ENCODE measurements at places on chromosomes 3 and 15.
A peak's percentile ranks its signal among the peaks of the same experiment; 100 is the strongest.

DNA sequence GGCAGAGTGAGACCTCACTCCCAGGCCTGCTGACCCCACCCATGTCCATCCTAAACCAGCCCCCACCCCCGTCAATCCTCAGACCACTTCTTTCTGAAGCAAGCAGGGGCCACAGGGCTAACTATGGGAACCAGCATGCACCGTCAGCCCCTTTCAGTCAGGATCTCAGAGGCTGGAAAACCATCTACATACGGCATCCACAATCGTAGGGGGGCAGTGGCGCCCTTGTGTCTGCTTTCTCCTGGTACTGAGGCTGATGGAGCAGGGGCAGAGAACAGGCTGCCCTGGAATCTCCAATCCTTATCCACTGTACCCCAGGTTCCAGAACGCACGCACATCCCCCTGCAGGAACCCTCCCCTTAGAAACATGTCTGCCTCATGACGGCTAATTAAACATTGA is 56.6 kb downstream of the XXYLT1 start:
- no peak for DNase-seq

DNA sequence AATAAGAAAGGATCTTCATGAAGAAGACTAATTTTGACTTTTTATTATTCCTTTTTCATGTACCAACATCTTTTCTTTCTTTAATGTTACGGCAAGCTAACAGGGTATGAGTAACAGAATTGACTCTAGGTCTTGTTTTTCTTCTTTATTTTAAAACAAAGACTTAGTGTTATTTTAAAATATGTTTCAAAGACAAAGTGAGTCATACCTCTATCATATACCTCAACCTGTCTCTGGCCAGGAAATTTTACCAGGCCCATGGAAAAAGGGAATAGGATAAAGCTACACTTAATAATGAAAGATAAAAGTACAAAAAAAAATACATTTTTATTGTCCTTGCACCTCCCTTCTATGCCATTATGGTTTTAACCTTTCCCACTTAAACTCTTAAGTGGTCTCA is 57.4 kb downstream of the ZNF148 start:
- no peak for DNase-seq

DNA sequence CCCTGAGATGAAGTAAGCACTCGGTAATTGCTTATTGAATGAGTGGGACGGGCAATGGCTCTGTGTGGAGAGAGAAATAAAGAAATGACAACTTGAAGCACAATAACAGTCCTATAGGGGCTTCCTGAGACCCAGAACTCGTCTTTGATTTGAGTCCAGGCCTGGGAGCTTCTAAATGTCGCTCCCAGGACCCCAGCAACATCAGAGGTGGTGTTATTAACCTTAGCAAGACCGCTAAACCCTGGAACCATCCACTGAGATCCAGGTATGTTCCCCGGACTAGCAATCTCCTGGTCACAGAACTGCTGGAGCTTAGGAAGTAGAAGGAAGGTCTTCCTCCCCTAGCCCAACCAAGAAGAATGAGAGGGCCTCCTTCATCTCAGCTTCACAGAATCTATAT is 160.0 kb downstream of the MINAR1 start:
- DNase-seq, result no peak

GRCh38 chr15:44295750-44296431 is 7.4 kb downstream of the GOLM2 start:
- DNase-seq, result no peak

DNA sequence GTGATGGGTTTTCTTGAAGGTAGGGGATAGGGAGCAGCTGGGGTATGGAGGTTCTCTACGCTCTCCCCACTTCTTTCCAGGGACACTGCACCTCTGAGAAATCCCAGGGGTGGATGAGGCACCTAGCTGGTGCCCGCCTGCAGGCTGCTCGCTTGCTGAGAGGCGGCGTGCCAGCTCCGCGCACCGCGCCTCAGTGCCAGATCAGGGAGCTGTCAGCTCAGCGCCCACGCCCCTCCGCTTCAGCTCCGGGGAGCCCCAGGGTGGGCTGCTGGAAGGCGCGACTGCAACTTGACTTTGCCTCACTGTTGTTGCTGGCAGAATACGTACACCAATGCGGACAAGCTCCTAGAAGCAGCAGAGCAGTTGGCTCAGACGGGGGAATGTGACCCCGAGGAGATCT is 345.7 kb upstream of the UMPS start:
- no peak for DNase-seq

- peak; percentile 9 for DNase-seq
Measured at GRCh38 chr15:29449136-29449535, 179.5 kb upstream of the NSMCE3 start.

DNA sequence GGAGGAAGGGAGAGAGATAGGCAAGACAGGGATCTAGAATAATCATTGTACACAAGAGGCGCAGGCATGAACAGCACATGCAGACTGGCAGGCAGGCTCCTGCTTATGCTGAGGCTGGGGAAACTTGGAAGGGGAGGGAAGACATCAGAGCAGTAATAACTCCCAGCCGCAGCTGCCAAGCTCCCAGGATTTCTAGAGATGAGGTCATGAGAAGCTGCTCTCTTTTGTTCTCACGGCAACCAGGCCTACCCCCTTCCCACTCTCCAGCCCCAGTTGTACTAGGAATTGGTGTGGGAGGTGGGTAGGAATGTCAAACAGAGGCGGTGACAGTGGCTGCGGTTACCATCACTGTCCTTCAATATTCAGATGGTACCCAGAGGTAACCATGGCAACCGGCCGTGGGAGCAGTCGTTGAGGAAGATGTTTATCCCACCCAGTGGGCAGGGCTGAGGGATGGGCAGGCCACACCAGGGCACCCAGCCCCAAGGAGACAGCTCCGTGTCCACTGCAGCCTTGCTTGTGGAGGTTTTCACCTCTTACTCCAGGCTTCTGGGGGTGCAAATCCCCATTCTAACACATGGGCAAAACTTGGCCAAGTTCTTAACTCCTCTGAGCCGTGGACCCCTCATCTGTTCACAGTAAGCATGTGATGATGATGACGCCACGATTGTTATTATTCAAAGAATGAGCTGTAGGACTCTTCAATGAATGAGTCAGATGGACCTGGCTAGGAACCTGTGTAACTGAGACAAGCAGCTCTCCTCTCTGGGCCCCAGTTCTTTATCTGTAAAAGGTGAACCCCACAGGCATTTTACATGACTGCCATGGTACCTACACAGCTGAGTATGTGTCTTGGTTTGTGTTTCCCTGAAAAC is 360.8 kb upstream of the PROK2 start:
- DNase-seq, result peak; percentile 74

DNA sequence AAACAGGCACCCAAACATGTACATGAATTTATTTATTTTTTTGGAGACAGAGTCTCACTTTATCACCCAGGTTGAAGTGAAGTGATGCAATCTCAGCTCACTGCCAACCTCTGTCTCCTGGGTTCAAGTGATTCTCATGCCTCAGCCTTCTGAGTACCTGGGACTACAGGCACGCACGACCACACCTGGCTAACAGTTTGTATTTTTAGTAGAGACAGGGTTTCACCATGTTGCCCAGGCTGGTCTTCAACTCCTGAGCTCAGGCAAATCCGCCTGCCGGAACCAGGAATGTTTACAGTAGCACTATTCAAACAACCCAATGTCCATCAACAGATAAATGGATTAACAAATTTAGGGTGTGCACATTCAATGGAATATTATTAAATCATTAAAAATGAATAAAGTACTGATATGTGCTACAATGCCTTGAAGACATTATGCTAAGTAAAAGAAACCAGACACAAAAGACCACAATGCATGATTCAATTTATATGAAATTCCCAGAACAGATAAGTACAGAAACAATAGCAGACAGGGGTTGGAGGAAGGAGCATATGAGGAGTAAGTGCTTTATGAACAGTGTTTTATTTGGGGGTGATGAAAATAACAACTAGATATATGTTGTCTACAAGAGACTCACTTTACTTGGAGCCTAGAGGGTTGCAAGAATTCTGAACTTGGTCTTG is 1.3 kb downstream of the LEO1 start:
- no peak for DNase-seq

DNA sequence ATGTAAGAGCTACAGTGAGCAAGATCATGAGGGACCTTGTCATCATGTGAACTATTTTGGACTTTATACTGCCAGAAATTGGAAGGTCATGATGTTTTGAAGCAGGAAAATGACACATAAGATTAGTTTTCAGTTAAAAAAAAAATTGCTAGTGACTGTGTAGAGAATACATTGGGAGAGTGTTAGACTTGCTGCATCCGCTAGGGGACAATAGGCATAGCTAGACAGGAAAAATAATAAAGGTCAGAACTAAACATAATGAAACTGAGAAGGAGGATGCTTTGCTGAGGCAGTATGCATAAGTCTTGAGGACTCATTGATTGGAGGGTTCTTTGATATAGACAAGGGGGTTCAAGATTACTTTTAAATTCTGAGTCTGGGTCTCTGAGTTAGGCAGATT is 275.8 kb upstream of the KCNH8 start:
- no peak for DNase-seq

DNA sequence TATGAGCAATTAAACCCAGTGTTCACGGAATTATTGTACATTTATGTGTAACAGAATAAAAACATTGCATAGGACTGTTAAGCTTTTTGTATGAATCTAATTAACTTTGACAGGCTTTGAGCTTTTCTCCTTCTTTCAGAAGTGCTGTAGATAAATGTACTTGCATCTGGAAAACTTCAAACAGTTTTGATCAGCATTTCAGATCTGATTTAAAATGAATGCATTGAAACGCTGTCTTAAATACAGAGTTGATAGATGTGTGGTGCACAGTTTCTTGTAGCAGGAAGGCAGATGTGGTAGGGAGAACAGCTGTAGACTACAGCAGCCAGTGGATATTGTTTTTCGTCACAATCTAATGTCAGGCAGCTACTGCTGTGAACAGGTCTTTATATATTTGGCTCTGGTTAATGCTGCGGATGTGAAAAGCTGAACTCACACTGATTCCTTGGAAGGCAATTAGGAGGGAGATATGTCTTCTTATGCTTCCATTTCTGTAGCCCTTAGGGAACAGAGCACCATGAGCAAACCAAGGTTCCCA is 193.8 kb upstream of the GOLIM4 start:
- DNase-seq, result no peak

DNA sequence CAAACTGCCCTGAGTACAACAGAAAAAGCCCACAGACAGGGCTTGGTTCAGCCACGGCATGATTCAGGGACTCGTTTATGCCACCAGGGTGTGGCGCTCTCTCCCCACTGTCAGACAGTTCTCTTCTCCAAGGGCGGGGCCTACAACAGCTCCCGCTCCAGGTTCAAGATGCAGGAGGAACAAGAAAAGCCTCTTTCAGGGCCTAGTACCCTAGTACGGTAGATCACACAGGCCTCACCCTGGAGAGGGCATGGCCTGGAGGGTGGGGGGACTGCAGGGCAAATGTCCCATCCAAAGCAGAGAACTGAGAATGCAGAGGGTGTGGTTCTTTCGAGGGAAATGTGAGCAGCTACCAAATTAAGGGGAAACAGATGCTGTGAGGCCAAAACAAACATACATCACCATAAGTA is 12.0 kb downstream of the MESD start:
- DNase-seq, result peak; percentile 20

- DNase-seq, result no peak
Measured at GRCh38 chr3:15815696-15816095, 17.9 kb upstream of the ANKRD28 start.

- DNase-seq, result no peak
Measured at GRCh38 chr3:193132964-193133363, 108.1 kb upstream of the PLAAT1 start.

DNA sequence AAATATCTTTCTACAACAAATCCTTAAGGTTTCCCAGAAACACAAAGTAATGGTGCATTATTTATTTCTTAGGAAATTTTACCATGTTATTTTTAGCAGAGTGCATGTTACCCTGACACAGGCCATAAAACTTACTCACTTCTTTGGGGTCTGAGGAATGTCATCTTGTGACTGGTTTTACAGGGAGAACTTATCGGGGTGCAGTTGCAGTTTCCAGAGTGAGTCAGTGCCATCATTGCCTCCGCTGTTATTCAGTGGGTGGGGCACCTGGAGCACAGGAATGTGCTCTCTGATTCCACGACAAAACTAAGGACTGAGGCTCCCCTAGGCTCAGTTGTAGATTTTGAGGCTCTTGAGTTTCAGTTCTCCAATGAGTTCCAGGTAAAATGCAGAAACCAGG is 11.1 kb upstream of the GREM1 start:
- DNase-seq, result peak; percentile 70

DNA sequence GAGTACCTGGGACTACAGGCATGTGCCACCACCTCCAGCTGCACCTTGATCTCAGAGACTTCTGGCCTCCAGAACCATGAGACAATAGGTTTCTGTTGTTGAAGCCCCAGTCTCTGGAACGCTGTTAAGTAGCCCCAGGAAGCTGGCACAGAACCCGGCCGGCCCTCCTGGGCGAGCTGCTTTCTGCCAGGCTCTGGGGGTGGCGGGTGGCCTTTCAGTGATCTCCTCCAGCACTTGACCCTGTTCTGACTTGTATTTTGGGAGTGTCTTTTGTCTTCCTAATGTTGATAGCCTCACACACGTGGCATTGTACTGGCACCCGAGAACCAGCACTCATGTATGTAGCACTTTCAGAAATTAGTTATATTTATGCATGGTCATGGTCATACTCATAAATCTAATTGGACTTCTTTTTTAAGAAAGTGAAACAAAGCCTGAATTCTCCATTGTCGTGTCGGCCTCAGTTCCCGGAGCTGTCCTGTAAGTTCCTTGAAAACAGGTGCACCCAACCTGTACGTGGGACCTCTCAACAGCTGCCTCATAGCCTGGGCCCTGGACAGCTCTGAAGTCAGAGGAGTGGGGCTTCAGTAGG is 74.0 kb downstream of the TFRC start:
- no peak for DNase-seq

GRCh38 chr3:43279532-43279931 is 6.8 kb upstream of the SNRK start:
- no peak for DNase-seq

- DNase-seq, result no peak
Measured at GRCh38 chr15:69417581-69417980, 3.4 kb downstream of the KIF23 start.

DNA sequence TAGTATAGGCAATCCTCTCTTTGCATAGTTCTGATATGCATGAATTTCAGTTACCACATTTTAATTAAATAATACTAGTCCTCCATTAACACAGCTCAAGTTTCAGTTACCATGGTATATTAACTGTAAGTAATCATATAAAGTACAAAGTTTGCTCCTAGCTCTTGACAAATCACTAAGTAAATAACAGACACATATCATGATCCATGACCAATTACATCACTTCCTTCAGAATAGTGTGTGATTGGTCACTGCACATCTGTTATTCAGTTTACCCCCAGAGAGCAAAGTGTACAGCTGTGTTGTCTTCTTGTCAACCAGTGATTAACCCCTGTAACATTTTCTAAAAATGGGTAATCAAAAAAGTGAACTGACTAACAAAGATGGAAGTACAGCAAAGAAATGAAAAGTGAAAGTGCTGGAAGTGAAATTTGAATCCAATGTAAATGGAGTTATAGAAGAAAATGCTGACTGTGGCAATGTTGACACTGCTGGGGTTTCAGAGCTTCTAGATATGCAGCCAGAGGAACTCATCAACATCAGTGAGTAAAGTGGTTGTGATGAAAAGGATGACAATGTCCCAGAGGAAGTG is 30.2 kb upstream of the LEKR1 start:
- no peak for DNase-seq

- DNase-seq, result peak; percentile 62
Measured at GRCh38 chr3:148866261-148866660, 1.2 kb downstream of the CPA3 start.
